Choroid plexus epithelial cell (primary cell): ENCODE measurements at places on chromosomes 2 and 18.

GRCh38 chr2:231189571-231190495 lies 8.6 kb upstream of the ARMC9 start:
- peak; percentile 68 for DNase-seq

GRCh38 chr2:241703032-241703604 lies 1.3 kb downstream of the ING5 start:
- DNase-seq = peak; percentile 40

- DNase-seq = no peak
Observed at GRCh38 chr2:111176388-111176787, 55.7 kb downstream of the BCL2L11 start.

DNA sequence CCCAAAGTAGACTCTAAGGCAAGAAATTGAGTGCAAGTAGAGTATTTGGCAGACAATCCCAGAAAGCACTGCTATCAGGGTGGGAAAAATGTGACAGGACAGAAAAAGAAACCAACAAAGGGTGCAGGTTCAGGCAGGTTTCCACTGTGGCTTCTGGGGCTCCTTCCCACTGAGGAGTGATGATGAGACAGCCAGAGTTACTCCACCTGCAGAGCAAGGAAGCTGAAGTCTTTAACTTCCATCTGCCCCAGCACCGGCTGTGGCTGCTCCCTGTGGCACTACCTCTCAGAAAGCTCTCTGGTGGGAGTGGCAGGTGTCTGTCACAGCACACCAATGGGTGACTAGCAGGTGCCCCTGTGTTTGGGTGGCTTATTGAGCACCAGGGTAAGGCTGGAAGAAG lies 37.6 kb upstream of the ACKR3 start:
- DNase-seq = no peak

GRCh38 chr18:12416098-12416729 lies 8.5 kb downstream of the PRELID3A start:
- DNase-seq = no peak

DNA sequence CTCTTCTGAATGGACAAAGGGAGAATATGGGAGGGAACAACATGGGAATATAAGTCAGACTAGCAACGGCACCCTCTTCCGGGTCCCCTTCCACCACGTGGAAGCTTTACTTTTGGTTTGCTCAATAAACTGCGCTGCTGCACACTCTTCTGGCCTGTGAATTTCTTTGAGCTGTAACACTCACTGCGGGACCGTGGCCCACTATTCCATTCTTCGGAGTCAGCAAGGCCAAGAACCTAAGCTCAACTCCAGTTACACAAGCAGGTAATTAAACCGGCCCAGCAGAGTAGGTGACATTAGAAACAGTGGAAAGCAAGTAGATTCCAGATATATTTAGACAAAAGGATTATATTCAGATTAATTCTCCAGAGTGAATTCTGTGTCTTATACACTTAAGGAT lies 697.4 kb upstream of the NXPH2 start:
- DNase-seq = no peak

DNA sequence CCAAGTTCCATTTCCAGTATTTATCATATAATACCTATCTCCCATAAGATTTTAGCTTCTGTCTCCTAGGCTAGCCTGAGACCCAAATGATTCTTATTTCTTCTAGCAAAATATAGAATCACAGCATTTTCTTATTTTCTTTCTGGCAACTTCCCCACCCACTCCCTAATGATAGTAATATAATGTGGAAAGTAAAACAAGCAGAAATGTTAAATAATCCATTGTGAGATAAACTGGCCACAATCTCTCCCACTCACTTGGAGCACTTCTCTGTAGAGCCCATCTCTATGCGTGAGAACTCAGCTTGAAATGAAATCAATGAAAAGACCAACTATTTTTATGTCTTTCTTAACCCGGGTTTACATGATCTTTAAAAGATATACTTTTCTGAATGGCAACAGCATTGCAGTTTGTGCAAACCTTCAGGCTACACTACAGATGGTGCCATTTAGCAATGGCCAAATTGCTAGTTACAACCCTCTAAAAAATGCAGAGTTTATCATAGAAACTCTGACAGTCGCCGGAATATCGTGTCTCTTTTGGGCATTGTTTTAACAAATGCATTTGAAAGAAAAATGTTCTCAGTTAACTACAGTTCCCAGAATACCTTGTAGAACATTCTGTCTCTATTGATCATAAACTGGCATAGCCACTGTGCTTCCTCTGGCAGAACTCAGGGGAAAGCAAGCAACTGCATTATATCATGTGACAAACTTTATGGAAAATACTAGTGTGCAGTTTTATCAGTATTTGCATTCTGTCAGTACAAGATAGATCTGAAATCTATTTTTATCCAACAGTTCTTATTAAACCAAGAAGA lies 1407.4 kb upstream of the ZEB2 start:
- peak; percentile 23 for DNase-seq

- no peak for DNase-seq
Observed at GRCh38 chr18:32771871-32772580, 797 bp downstream of the KLHL14 start.

DNA sequence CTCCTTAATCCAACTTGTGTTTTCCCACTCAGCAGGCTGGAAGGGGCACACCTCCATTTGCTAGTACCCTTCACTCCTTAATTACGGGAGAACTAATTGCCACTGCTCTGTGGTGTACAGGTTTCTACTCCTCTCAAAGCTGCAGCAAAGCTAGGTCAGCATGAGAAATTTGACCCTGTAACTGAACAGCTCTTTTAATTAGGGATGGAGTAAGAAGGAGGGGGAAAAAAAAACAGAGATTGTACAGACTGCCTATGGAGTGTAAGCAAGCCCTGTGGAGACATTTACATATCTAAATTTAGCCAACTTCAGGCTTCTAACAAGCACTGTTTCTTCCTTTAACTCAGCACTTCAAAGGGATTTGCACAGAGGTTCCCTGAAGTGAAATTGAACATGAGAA lies 629.7 kb upstream of the SETBP1 start:
- no peak for DNase-seq

DNA sequence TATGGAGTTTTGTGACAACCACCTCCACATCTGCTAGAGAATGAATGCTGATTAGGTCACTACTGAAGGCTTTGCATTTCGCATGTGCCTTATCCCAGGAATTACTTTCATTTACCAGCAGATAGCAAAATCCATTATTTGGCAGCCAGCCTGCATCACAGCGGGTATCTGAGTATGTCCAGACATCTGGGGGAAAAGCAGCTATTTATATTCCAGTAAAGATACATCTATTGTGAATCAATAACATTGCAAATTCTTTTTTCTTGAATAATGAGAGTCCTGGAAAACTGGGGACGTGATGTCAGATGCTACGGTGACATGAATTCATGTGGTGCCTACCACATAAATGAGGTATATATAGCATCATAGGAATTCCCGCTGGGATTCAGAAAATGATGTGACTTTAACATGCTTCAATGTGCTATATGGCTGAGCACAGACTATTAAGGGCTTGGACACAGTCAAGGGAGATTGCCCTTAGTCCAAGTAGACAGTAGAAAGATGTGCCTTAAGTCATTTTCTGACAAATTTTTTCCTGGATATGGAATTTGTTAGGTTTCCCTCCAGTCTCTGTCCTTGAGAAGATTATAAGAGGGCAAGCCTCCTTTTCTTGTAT lies 84.2 kb upstream of the CD302 start:
- DNase-seq = peak; percentile 76

DNA sequence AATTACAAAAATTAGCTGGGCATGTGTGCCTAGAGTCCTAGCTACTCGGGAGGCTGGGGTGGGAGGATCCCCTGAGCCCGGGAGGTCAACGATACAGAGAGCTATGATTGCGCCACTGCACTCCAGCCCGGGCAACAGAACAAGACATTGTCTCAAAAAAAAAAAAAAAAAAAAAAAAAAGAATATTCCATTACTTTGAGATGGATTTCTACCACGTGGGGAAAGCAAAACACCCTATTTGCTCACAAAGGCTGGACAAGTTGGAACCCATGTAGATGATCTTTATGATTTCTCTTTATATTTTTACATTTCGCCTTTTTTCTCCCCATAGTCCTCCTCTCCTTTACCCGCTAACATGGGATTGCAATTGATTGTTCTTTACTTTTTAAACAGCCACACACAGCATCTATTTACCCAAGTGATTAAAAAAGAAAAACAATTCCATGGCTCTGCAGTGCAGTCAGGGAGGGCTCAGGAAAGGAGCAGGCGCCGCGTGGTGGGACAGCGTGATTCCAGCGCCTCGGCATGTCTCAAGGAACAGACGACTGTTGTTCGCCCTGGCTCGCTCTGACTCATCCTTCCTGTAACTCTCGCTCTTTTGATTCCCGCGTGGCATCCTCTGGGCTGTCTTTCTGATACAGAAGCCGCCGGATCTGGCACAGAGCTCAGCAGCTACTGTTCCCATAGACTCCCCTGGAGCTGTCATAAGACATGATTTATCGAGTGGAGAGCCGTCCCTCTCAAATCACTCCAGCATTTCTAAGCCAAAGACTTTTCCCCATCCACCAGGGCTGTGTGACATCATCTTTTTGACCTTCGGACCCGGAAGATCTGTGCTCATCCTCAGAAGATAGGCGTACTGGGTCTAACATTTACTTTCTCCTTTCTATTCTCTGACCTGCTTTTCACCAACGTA lies 230.4 kb upstream of the AGAP1 start:
- DNase-seq = peak; percentile 94

GRCh38 chr2:204437408-204437807 lies 107.9 kb upstream of the PARD3B start:
- no peak for DNase-seq

DNA sequence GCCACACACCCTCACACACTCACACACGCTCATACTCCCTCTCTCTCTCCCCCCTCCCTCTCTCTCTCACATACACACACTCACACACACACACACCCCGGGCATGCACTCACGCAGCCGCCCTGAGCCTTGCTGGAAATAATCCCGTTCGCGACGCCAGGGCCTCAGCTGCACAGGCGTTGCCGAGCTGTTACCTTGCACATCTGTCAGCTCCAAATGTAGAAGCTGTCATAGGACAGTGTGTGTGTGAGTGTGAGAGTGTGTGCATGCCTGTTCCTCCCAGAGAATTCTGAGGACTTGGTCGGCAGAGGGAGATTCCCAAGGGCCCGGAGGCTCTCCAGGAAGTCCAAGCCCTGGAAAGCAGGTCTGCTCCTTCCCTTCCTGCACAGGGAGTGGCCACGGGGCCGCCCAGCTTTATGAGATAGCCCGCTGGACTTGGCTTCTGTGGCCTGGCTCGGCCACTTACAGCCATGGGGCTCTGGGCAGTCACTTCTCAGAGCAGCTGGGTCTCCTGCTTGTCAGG lies 8.6 kb downstream of the SPR start:
- peak; percentile 61 for DNase-seq

- DNase-seq = peak; percentile 41
Observed at GRCh38 chr18:42192251-42193248, 237.5 kb downstream of the PIK3C3 start.

DNA sequence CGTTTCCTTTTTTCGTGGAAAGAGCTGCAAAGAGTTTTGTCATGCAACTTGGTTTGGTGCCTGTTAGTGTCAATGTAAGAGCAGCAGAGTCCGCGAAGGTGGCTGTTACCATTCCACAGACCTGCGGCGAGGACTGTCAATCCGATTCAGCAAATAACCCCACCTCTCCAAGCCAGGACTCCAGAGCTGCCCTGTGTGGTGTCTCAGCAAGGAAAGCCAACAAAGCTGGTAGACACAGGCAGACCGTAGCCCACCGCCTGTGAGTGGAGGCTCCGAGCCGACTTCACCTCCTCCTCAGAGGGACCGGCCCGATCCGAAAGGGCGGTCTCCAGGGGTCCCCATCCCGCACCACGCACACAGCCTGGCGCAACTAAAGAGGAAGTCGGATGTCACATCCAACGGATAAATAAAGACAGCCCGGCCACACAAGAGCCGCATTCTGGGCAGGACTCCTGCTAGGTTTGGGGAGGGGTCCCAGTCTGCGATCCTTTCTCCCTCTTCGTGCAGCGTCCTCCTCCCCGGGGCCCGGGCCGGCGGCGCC lies 819 bp downstream of the ANKRD44 start:
- DNase-seq = no peak

DNA sequence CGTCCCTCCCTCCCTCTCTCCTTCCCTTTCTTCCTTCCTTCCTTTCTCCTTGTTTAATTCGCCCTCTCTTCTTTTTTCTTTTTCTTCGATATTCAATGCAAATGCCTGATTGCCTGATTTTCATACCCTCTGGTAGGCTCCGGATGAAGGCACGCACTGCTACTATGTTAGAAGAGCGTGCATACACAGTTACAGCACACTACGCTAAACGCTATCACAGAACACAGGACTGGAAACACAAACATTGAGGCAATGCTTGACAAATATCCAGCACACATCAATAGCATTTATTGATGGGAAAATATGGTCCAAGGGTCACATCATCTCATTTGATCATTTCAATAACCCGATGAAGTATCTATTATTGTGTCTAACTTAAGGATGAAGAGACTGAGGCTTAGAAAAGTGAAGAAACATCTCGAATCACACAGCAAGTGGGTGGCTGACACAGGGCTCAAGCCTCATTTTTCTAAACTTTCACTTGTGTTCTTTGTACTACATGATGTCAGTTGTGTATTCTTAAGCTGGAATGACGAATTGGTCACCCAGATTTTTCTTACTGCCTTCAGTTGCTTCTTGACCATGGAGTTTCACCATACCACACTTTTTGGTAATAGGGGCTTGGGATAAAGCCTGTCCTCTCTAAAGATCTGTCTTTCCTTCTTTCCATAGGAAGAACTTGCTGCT lies 101.8 kb downstream of the TRIB2 start:
- DNase-seq = no peak

- peak; percentile 41 for DNase-seq
Observed at GRCh38 chr2:177553176-177553884, 160.8 kb downstream of the AGPS start.
